ENCODE measurements at places on chromosomes 11 and 22. TPM values are rescaled to one million over a fixed set of nuclear protein-coding genes. Genes with fewer than 3 reads are reported as not detected.

The HMOX1 gene
- 16.5 TPM for total RNA-seq

The GNG3 gene
- not detected for total RNA-seq

The OR4A47 gene
- total RNA-seq: not detected

The SPCS2 gene
- total RNA-seq: 129 TPM

The RBMXL2 gene
- 0.15 TPM for total RNA-seq

The MS4A7 gene
- 2.1 TPM for total RNA-seq

The IL18 gene
- 53.6 TPM for total RNA-seq

The GGTLC2 gene
- not detected for total RNA-seq

The GSTT2B gene
- total RNA-seq: 3.2 TPM

The RAB36 gene
- 1.1 TPM for total RNA-seq

The PDE2A gene
- total RNA-seq: 2.6 TPM

The TMEM86A gene
- total RNA-seq: 1.6 TPM

DNA sequence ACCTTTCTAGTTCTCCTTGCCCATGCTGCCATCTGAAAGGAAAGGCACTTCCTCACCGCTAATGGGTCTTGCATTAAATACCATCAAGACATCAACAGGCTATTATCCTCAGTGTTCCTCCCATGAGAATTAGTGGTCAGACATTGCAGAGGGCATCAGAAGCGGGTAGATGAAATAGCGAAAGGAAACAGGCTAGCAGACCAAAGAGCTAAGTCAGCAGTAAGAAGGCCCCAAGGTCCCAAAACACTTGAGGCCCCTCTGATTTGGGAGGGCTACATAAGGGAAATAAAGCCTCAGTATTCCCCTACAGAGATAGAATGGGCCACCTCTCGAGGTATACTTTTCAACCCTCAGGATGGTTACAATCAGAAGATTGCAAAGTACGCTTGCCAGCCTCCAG lies 12.9 kb downstream of the KCNJ11 start:
- H3K27me3 ChIP-seq: no peaks in the 10 kb centered on the region
- H3K4me3 ChIP-seq: no peak overlapping the region
- no peak for DNase-seq
- H3K4me1 ChIP-seq: no peaks in the 10 kb centered on the region
- no peak overlapping the region for H3K27ac ChIP-seq

DNA sequence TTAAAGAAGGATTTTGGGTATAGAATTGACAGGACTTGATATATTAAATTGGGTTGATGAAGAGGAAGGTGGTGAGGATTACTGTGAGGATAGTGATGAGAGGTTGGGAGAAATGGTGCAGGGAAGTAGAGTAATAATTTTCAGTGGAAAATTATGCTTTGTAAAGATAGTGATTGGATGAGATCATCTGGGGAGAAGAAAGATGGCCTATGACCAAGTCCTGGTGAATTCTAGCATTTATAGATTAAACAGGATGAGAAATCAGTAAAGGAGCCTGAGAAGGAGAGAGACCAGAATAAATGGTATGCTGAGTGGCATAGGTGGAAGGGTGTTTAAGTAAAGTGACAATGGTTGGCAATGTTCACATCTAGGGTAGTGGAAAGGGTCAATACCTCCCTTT lies 15.0 kb downstream of the IPO7 start:
- no peak overlapping the region for H3K4me3 ChIP-seq
- H3K4me1 ChIP-seq: no peaks in the 10 kb centered on the region
- H3K36me3 ChIP-seq: peaks cover 7% of the 10 kb centered on the region
- H3K27ac ChIP-seq: no peak overlapping the region
- DNase-seq: no peak

DNA sequence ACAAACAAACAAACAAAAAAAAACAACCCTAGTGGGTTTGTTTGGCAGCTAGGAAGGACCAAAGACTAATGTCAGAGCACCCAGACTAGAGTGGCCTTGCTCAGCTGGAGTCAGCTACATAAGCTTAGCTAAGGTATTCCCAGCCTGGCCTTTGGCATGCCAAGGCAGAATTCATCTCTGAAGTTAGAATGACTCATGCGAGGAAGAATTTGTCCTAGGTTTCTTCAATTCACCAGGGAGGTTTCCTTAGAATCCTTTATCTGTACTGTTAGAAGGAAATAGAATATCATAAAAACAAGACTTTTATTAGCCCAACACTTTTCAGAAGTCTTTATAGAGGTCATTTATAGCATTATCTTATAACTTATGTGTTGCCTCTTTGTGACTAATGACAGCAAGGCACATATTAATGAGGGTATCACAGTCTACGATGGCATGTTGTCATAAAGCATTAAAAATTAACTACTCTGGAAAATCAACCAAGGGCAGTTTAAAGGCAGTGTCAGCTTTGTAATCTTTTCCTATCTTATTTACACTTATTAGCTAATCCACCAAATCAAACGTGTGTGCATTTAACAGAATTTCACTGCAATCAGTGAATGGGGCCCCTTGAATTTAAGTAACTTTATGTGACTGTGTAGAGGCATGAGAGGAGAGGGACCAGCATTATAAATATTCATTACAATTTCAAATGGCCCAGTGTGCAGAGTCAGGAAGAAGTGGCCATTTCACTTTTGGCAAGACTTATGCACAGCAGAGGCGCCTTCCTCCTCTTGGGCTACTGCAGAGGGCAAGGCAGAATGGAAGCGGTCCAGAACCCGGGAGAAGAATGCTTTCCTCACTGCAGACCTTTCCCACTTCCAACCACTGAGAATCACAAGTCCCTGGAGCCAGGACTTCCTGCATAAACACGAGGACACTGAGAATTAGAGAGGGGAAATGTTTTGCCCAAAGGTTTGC lies 36.3 kb downstream of the SLC5A1 start:
- H3K4me1 ChIP-seq: no peaks in the 10 kb centered on the region
- H3K27ac ChIP-seq: no peak overlapping the region
- H3K36me3 ChIP-seq: no peaks in the 10 kb centered on the region
- peaks cover 14% of the 10 kb centered on the region for H3K27me3 ChIP-seq

DNA sequence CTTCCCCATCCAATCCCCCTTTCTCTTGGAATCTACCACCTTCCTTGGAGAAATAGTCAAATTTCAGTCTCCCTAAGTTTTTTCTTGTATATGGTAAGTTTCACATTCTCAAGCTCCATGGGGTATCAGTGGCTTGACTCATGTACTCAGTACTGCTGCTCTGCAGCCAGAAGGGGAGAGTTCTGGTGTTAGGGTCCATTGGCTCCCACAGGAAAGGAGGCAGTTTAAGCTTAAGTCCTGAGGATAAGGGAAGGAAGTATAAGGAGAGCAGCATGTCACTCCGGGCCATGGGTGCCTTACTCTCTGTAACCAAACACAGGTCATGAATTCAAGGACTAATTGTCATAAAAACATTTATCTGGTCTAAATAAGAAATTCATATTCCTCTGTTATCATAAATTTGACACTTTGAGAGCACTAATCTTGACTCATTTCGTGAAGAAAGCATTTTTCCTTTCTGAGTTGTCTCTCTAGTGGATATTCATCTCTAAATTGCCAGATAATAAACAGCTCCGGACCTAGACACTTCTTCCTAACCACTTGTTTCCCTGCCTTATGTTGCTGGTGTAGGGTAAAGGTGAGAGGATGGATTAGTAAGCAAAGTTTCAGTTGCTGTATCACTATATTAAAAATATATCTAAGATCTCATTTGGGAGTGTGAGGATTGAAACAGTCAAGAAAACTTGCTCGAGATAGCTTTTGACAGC lies 20.1 kb upstream of the SORL1 start:
- H3K4me3 ChIP-seq: no peak overlapping the region
- H3K4me1 ChIP-seq: peaks cover 1% of the 10 kb centered on the region
- no peak for DNase-seq
- no peaks in the 10 kb centered on the region for H3K27me3 ChIP-seq
- H3K36me3 ChIP-seq: no peaks in the 10 kb centered on the region
- H3K27ac ChIP-seq: no peak overlapping the region

GRCh38 chr11:57260937-57261783 lies 24.1 kb upstream of the APLNR start:
- H3K4me1 ChIP-seq: no peaks in the 10 kb centered on the region
- no peak for DNase-seq

GRCh38 chr11:121367001-121367843 lies 74.7 kb downstream of the SC5D start:
- H3K36me3 ChIP-seq: no peaks in the 10 kb centered on the region
- no peak for DNase-seq
- no peaks in the 10 kb centered on the region for H3K27me3 ChIP-seq

DNA sequence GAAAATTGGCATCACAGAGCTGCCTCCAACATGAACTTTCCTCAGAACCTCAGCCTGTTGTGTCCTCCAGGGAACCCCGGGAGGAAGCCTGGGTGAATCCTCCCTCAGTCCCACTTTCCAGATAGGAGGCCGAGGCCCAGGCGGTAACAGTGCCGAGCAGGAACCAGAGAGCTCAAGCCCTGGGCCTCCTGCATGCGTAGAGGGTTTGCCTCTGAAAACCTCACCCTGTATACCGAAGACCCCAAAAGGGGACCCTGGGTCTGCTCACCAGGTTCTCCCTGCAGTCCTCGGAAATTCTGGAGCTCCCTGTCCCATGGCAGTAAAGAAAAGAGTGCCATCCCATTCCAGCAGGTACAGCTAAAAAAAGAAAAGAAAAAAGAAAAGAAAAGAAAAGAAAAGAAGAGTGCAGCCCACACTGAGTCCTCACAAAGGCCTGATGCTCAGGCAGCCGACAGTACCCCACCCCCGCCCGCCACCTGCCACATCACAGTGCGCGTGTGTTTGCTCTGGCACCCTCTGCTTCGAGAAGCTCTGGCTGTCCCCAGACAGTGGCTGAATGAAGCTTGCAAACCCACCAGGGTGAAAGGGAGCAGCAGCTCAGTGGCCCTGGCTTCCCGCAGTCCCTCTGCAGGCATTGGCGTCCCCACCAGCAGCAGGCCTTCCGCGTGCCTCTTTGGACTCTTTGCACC lies 28.4 kb upstream of the FADD start:
- no peaks in the 10 kb centered on the region for H3K27me3 ChIP-seq
- DNase-seq: no peak
- H3K4me1 ChIP-seq: no peaks in the 10 kb centered on the region
- no peak overlapping the region for H3K4me3 ChIP-seq

DNA sequence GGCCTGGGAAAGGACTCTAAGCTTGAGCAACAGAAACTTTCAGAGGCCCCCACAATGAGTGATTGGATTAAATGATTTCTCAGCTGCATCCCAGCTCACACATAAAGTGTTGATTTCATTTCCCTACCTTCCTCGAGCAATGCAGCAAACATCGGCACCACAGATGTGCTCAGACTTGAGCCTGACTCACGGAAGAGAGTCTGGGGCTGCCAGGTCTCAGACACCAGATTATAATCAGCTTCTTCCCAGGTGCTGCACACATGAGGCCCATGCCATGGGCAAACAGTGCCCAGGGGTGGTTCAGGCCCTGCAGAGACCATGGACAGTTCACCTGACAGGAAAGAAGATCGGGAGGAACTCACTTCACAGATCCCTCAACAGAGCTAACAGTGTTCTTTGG lies 226.6 kb upstream of the TENM4 start:
- H3K36me3 ChIP-seq: no peaks in the 10 kb centered on the region
- H3K27ac ChIP-seq: no peak overlapping the region
- H3K4me1 ChIP-seq: no peaks in the 10 kb centered on the region
- DNase-seq: no peak

DNA sequence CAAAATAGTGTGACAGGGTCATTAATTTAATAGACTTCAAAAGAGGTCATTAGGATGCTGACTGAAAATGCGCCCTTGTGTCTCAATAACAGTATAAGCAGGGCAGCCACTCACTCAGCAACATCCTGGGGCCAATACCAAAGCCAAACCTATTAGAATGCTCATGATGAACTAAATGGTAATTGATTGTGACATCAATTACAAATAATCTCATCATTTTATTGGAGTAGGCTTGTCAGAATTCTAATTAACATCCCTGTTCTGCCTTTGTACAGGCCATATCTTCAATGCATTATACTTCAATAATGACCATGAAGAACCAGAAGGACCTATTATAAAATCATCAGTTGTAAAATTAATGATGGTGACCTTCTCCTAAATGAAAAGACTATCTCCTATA lies 64.2 kb downstream of the DNAJC24 start:
- H3K36me3 ChIP-seq: no peaks in the 10 kb centered on the region
- H3K27ac ChIP-seq: no peak overlapping the region
- H3K4me3 ChIP-seq: no peak overlapping the region
- no peak for DNase-seq

DNA sequence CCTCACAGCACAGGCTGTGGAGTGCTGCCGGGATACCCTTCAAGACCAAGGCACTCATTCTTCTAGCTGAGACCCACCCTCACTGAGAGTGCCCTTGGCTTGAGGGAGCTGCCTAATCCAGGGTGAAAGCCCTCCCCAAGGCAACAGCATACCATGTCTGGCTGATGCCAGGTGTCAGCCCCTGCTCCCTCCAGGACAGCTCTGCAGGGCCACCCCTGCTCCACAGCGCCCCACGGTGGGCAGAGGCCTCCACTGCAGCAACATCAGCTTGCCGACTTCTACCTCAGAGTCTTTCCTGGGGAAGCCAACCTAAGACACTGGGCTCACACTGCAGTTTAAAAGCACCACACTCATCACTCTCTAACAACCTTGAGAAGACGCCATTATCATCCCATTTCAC lies 29.0 kb downstream of the TTLL1 start:
- H3K36me3 ChIP-seq: no peaks in the 10 kb centered on the region
- H3K27ac ChIP-seq: no peak overlapping the region
- no peaks in the 10 kb centered on the region for H3K27me3 ChIP-seq
- H3K4me1 ChIP-seq: no peaks in the 10 kb centered on the region
- peak; percentile 42 for DNase-seq

- H3K27ac ChIP-seq: no peak overlapping the region
- H3K4me3 ChIP-seq: no peak overlapping the region
- no peaks in the 10 kb centered on the region for H3K36me3 ChIP-seq
These were observed 41.9 kb downstream of the SVIP start for GRCh38 chr11:22787551-22788162.

GRCh38 chr11:119709171-119709570 lies 19.8 kb downstream of the NECTIN1 start:
- no peak overlapping the region for H3K27ac ChIP-seq
- no peak overlapping the region for H3K4me3 ChIP-seq
- H3K4me1 ChIP-seq: no peaks in the 10 kb centered on the region
- H3K27me3 ChIP-seq: no peaks in the 10 kb centered on the region

DNA sequence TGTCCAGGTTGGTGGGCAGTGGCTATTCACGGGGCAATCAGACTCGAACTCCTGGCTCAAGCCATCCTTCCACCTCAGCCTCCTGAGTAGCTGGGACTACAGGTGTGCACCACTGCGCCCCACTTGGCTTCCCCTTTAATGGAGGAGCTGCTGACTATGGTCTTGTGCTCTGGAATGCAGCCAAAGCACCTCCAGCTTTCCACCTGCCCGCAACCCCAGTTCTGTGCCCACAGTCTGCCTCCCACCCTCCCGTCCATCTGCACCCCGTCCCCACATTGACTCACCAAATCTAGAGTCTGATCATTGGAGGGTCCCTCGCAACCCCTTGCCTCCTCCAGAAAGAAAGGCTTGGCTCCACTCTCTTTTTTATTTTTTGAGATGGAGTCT lies 41.0 kb downstream of the KCNJ4 start:
- H3K4me1 ChIP-seq: no peaks in the 10 kb centered on the region
- no peaks in the 10 kb centered on the region for H3K27me3 ChIP-seq
- no peak overlapping the region for H3K4me3 ChIP-seq
- H3K27ac ChIP-seq: no peak overlapping the region

- no peaks in the 10 kb centered on the region for H3K4me1 ChIP-seq
- H3K27me3 ChIP-seq: peaks cover 58% of the 10 kb centered on the region
- H3K4me3 ChIP-seq: no peak overlapping the region
- no peaks in the 10 kb centered on the region for H3K36me3 ChIP-seq
- DNase-seq: no peak
These were observed 410.3 kb downstream of the BRD1 start for GRCh38 chr22:49417326-49417725.

- DNase-seq: no peak
- H3K4me3 ChIP-seq: no peak overlapping the region
- H3K36me3 ChIP-seq: no peaks in the 10 kb centered on the region
- no peak overlapping the region for H3K27ac ChIP-seq
These were observed 22.9 kb downstream of the ASCL2 start for GRCh38 chr11:2247496-2247895.

- no peak overlapping the region for H3K27ac ChIP-seq
- no peaks in the 10 kb centered on the region for H3K27me3 ChIP-seq
- no peak for DNase-seq
These were observed 103.9 kb downstream of the DBX1 start for GRCh38 chr11:20056109-20056949.

Measured in PC-3 (cell line).